ENCODE measurements at places on chromosomes 2 and 18.

- no peak for DNase-seq
Measured at GRCh38 chr2:216727346-216728122, 32.2 kb upstream of the IGFBP5 start.

GRCh38 chr18:68738564-68738963, 23.7 kb upstream of the TMX3 start:
- DNase-seq, result no peak

DNA sequence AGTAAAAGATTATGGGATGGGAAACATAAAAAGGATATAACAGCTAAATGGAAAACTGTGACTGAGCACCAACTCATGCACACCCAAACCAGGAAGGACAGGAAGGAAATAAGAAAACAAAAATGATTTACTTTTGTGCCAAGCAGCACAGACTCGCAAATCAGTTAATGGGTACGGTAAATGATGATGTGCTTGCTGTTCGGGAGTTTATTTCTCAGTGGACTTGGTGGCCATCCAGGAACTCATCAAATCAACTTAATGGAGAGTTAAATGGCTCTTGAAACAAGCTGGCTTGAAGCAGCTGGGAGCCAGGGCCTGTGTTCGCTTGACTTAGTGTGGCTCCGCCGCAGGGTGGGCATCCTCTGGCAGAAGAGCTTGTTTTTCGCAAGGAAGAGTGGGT, 36.2 kb downstream of the MTCL1 start:
- no peak for DNase-seq

DNA sequence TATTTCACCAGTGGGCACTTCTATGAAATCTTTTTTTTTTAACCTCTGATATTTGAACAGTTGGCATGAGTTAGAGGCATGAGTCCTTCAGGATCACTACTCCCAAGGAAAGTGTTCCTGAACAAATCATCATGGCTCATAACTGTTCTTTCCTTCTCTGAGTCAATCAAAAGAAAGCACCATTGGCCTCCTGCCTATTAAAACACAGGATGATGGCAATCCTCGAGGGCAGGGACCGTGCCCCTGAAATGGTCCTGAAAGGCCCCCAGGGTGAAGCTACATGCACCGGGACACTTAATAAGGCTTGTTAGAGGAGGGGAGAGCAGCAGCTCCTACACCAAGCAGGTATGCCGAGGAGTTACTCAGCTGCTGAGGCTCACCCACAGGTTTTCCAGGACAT, 43.5 kb downstream of the SLC14A2 start:
- DNase-seq, result peak; percentile 9

GRCh38 chr2:109032229-109032820, 43.3 kb upstream of the EDAR start:
- DNase-seq, result no peak

DNA sequence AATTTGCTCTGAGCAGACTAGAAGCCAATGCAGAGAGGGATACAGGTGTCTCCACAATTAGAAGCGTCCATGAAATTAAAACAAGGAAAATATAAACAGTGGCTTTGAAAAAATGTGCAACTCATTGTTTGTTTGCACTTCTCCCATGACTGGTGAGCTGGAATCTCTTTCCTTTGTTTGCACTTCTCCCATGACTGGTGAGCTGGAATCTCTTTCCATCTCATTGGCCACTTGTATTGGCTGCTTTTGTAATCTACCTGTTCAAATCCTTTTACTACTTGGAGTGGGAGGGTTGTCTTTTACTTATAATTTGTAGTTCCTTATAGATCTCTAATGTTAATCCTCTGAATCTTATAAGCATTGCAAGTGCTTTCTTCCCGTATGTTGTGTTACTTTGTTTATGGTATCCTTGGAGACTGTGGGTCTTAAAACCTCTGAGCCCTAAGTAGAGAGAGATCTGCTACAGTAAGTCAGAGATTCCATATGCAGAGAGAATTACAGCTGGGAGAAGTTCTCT, 94.1 kb downstream of the RTN4 start:
- DNase-seq, result no peak

DNA sequence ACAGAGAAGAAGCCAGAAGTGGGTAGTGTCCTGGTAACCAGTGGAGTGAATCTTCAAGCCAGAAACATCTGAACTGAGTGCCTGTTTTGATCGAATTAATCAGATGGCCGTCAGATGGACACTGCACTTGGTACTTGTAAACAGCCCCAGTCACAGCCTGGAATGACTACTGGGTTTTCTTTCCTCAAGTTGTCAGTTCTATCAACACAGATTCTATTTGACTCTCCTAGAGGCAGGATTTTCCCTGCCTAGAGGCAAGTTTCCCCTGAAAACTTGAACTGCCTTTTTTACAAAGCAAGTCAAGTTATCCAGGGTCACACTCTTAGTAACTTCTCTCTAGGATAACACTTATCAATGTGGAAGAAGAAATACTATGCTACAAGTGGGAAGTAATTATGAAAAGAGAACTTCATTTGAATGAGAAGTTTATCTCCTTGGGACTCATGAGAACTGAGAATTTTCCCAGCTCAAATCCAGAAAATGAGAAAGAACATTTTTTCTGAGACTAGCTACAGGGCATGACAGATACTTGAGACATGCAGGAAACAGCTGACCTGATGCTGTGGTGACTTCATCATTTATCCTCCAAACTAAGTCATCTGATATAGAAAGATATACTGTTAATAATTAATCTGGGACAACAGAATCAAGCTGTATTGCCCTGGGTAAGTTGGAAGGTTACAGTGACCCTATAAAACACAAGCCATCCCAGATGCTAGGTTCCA, 36.0 kb downstream of the SULT1C2 start:
- DNase-seq, result peak; percentile 58

DNA sequence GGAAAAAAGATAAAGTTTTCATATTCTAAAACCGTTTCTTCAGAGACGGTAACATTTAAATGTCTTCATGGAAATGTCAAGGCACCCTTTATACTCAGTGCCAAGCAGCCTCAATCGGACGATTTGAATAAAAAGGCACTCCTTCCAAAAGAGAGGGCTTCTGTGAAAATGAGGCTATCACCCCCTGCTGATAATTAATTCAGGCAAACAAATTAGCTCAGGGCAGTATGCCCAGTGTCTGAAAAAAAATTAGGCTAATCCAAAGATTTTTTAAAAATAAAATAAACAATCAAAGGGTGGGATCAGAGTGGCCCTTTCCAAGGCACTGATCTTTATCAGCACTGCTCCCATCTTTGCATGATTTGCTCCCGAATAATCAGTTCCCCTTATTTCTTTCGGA, 151.0 kb upstream of the PID1 start:
- DNase-seq, result no peak

DNA sequence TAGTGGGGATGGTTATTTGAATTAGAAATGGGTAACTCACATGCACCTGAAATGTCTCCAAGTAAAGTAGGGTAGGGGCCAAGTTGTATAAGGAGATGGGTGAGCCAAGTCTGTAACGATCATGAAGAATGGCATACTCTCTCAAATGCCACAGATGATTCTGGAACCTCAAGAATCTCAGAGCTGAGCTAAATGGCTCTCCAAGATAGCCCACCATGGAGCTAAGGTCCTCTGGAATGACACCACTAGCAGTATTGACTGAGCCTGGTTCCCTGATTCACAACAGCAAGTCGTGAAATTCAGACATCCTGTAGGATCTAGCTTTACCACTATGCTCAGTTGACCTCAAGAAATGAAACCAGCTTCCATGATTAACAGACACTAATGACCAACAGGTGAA, 115.9 kb upstream of the EPAS1 start:
- no peak for DNase-seq

GRCh38 chr2:59540864-59541263, 1012.6 kb downstream of the BCL11A start:
- no peak for DNase-seq

GRCh38 chr18:39448942-39449341, 1883.3 kb upstream of the CELF4 start:
- DNase-seq, result no peak

DNA sequence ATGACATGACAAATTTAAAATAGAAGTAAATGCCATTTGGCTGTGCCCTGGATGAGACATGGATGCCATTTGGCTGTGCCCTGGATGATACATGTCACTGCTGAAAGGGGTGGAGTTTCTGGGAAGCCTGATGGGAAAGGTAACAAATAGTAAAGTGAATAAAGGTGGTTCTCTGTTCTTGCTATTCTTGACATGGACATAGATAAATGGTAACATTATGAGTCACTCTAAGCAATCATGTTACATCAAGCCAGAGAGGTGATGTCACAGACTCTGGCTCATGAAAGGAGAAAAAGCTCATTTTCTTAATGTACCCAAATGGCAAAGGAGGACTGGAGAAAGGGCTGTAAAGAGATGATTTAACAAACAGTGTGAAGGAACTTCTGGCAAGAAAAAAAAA, 86.4 kb downstream of the EML6 start:
- DNase-seq, result peak; percentile 75

GRCh38 chr2:185012643-185013042, 414.3 kb downstream of the ZNF804A start:
- DNase-seq, result peak; percentile 1

GRCh38 chr2:173770947-173771678, 194.1 kb downstream of the SP3 start:
- no peak for DNase-seq

DNA sequence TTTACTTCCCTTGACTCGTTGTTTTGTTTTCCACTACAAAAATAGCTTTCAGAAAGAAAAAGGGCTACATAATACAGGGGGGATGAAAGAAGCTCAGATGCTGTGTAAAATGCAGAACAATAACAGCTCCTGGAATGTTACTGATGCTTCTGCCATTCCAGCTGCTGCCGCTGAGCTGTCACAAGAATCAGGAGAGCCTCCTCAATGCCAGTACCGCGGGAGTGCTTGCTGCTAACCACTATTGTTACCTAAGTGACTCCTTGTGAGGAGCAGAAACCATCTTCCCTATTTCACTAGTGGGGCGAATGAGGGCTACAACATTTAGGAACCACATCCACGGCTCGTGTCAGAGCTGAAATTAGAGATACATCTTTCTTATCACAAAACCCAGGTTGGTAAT, 384.8 kb downstream of the GALR1 start:
- no peak for DNase-seq

DNA sequence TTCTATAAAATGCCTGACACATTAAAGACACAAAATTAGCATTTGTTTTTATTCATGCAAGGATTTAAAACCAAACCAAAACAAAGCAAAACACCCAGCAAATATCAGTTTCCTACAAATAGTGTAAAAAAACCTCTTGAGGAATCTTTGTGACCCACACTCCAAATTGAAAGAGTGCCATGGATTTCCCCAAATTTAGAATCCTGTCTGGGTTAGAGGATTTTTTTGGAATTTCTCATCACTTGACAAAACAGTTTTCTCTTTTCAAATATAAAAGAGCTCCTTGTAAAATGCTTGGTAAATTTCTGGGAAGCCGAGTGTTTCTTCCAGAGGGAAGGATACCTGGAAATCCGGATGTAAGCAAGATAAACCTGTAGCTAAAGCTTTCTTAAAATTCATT, 1.7 kb upstream of the FN1 start:
- DNase-seq, result peak; percentile 50

GRCh38 chr2:219520079-219520478, 5.8 kb downstream of the ASIC4 start:
- no peak for DNase-seq

DNA sequence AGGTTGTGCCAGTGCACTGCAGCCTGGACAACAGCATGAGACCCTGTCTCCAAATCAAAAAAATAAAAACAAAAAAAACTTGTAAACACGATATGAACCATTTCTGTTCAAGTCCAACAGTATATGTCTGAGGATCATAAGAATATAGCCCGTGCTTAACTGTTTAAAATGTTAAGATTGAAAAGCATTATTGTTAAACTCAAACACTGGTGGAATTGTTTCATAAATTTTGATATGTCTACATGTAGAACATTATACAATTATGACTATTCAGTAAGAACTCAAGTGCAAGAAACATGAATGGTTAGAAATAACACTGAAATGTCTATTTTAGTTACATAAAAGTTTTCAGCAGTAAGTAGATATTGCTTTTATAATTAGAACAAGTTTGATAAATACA, 29.7 kb downstream of the PPIG start:
- no peak for DNase-seq

GRCh38 chr2:103594823-103595222, 833.0 kb downstream of the TMEM182 start:
- no peak for DNase-seq

- no peak for DNase-seq
Measured at GRCh38 chr2:112730216-112730615, 9.4 kb downstream of the NT5DC4 start.

DNA sequence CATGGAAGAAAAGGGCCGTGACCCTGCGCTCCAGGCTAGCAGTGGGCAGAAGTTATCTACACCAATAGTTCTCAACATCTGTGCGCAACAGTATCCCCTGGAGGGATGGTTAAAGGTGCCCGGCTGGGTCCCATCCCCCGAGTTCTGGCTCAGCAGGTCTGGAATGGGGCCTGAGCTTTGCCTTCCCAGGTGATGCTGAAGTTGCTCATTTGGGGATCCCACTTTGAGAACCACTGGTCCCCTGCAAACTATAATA, 31.1 kb downstream of the DNMT3A start:
- DNase-seq, result no peak

GRCh38 chr18:11998193-11998592, 16.9 kb downstream of the IMPA2 start:
- DNase-seq, result no peak

GRCh38 chr2:86790134-86790675, 508 bp downstream of the CD8A start:
- DNase-seq, result no peak

- no peak for DNase-seq
Measured at GRCh38 chr2:227513113-227513512, 41.2 kb downstream of the AGFG1 start.

All from fibroblast of skin of abdomen (primary cell).